RKO (cell line): ENCODE measurements at places on chromosomes 1 and 21.
A peak's percentile ranks its signal among the peaks of the same experiment; 100 is the strongest.

DNA sequence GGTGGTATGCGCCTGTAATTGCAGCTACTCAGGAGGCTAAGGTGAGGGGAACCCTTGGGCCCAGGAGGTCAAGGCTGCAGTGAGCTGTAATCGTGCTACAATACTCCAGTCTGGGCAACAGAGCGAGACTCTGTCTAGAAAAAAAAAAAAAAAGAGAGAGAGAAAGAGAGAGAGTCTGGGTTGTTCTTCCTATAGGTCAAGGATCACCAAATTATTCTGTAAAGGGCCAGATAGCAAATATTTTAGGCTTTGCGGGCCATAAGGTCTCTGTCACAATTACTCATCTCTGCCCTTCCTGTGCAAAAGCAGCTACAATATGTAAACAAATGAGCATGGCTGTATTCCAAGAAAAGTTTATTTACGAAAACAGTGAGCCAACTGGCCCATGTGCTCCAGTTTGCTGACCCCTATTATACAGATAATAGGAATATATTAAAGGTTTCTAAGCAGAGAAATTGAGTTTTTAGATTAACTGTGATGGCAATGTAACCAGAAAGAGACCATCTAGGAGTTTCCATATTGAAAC, 2.1 kb downstream of the SASS6 start:
- peak; percentile 39 for DNase-seq

DNA sequence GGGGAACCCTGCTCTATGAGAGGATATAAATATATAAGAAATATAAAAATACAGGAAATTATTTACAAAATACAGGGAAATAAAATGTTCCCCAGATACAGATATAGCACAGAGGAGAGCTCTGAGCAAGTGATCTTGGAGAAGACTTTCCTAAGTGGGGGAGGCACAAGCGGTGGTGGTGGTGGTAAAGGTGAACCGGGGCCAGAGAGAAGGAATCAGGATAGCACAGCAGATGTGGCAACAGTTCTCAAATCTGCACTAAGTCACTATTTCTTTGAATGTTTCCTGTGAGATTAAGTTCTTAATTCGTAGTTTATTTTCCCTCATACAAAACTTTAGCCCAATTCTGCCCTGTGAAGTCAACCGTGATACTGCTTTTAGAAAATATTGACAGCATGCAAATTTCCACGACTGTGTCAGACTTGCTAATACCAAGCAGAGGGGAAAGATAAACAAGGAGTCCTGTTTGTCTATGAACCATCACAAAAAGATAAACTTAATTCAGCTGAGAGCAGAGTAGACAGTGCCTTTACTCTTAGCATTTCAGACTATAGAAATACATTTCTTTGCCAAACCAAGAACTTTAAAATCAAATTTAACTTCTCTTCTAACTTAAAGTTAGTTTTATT, 237.5 kb upstream of the POGK start:
- DNase-seq, result no peak

DNA sequence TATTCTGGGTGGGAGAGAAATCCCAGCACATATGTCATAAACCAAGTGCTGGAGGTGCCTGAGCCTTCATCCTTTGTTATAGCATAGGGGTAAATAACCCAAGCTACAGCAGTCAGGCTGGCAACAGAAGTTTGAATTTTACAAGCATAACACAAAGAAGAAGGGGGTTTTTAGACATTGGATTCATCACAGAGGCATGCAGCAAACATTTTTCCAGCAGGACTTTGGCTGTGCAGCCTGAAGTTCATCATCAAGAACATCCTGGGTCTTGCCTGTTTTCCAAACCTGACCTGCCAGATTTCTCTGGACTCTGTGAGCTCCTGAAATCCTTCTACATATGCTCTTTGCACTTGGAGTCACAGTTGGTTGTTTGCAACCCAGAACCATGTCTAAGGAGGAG, 16.2 kb downstream of the PTGER3 start:
- no peak for DNase-seq

GRCh38 chr1:114854693-114855320, at the start of gene SYCP1:
Gene SYCP1, plus strand, starts transcription at chr1:114854863. Its CDS starts 602 bp downstream, at chr1:114855465.
- no peak for DNase-seq

DNA sequence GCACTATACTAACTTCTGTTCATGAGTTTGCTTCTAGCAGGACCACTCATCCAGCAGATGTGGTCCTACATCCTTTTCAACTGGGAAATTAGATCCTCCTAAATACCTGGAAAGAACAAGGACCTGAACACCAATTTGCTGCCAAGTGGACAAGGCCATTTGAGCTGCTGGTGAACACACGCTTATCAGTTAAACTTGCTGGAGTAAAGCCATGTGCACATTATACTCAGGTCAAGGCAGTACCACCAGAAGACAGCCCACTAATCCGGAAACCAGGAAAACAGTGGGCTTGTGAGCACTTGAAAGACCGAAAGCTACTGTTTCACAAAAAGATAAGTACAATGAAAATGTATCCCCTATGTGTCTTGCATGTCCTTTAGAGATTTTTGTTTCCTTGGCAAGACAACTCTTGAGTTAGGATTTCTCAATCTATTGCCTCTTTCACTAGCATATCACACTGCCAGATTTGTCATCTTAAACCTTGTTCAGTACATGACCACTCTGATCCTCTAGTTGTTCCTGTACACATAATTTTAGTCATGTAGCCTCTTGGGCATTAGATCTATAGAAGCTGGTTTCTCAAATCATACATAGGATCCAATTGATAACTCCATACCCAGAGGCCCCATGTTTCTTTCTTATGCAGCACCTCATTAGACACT, 4.5 kb upstream of the REN start:
- DNase-seq, result no peak

- DNase-seq, result no peak
Measured at GRCh38 chr1:40898431-40898901, 36.3 kb upstream of the CITED4 start.

DNA sequence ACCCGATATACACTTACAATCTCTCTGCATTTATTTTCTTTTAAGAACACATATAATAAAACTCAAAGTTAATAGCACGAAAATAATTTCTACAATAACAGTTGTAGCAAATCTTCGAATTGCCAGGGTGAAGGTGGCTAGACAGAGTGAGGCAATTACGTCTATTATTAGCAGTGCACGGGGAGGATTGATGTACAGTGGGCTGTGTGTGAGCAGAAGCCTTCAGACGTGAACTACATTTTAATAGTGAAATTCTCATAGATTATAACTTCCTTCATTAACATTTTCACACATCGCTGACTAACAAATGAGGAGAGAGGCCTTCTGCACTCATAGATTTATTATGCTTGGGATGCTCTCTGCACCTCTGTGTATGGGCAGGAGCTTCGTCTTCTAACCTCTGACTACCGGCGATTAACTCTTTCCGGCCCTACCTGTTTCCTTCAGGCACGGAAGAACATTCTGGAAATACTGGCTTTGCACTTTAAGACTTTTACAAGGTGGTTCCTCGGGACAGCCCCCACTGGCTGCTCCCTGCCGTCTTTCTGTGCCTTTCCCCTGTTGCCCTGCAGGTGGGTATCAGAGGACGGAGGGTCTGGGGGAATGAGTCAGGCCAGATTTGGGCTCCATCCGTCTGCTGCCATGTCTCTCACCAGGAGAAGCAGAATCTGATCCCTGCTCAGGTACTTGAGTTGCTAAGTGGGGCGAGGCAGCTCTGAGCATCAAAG, 200.5 kb downstream of the CAMTA1 start:
- no peak for DNase-seq

DNA sequence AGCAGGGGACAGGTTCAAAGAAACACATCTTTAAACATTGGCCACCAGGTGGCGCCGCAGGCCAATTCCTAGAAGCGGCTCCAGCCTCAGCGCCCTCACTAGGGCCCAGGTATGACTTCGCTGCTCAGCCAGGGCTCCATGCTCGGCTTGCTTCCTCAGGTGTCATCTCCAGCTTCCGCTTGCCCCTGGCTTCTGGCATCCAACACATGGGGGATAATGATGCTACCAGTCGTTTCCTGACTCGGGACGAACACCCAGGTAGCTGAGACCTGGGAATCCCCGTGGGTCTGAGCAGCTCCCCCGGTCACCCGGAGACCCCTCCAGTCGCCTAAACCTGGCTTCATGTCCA, 8.5 kb upstream of the MEX3A start:
- peak; percentile 77 for DNase-seq

GRCh38 chr1:178962853-178963711, 62.6 kb upstream of the FAM20B start:
- DNase-seq, result no peak

DNA sequence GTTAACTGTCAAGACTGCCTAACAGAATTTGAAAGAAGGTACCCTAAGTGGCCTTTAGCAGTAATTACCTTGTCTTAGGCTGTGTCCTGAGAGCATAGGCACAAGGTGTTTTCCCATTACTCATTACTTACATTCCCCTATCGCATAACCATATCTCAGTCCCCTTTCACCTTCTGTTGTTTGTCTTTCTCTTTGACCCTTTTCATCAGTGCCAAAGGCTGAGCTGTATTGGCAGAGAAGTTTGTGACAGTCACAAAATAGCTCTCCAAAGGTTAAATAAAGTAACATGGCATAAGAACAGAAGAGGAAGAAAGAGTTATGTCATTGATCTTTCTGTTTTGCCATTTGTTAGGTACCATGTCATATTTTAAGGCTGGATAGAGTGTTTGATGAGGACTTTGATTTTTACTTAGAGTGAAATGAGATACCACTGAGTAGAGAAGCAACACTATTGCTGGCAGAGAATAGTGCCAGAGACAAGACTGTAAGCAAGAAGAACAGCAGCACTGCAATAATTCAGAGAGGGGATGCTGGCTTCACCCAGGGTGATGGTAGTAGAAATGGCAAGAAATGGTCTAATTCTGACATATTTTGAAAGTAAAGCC, 497.8 kb downstream of the TTLL7 start:
- no peak for DNase-seq

DNA sequence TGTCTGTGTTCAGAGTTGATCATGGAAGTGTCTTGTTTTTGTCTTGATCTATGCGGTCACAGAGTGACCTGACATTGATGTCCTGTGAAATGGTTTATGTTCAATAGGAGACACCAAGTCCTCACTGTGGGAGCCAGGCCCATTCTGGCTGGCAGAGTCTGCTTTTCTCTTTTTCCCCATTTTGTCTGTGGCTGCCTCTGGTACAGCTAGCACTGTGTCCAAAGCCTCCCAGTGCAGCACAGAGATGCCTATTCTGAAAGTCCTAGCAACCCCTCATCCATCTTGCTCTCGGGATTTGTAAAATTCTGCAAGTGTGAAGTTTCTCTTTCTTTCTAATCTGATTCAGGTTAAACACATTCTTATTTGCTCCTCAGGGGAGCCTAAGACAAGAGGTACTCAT, 14.3 kb downstream of the TNN start:
- no peak for DNase-seq

DNA sequence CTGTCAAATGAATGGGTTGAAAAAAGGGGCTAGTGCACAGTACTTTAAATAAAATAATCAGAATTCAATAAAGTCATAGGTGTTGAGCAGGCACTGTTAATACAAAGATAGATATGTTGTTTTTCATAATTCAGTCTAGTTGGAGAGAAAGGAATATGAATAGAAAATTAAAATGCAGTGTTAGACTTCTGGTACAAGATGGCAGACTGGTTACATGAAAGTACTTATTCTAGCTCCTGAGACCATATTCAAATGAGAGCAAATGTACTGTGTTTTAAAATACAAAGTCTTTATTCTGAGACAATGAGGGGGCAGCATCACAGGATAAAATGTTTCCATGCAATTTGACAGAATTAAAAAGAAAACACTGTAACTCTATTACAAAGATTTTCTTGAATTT, 542.1 kb downstream of the COL11A1 start:
- no peak for DNase-seq

- no peak for DNase-seq
Measured at GRCh38 chr1:73637264-73637663, 560.7 kb downstream of the LRRIQ3 start.

- DNase-seq, result no peak
Measured at GRCh38 chr1:164180824-164181223, 378.2 kb upstream of the PBX1 start.

- peak; percentile 77 for DNase-seq
Measured at GRCh38 chr1:150976879-150977694, 2.5 kb upstream of the CERS2 start.

DNA sequence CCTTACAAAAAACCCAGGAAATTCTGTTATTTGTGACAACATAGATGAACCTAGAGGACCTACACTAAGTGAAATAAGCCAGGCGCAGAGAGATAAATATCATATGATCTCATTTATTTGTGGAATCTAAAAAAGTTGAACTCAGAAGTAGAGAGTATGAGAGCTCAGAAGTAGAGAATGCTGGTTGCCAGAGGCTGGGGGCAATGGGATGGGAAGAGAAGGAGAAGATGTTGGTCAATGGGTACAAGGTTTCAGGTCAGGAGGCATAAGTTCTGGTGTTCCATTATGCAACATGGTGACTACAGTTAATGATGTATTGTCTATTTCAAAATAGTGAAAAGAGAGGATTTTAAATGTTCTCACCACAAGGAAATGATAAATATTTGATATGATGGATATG, 259.1 kb upstream of the POU3F1 start:
- no peak for DNase-seq

GRCh38 chr21:39073717-39074116, 109.5 kb downstream of the PSMG1 start:
- no peak for DNase-seq

DNA sequence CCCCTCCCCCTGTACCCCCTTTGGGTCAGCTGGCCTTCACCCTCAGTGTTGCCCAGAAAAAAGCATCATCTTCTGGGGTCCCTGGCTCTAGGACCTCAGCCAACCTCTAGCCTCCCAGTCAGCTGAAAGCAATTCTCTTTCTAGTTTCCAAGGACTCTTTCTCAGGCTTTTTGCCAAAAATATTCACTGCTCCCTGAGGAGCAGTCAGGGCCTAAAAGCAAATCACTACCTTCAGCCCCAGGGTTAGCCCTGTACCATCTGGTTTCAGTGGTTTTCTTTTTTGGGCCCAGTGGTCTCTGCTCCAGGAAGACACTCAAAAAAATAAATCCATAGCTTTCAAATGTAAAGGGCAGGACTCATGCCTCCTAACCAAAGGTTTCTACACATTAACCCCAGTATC, 3.1 kb upstream of the LMOD1 start:
- no peak for DNase-seq

DNA sequence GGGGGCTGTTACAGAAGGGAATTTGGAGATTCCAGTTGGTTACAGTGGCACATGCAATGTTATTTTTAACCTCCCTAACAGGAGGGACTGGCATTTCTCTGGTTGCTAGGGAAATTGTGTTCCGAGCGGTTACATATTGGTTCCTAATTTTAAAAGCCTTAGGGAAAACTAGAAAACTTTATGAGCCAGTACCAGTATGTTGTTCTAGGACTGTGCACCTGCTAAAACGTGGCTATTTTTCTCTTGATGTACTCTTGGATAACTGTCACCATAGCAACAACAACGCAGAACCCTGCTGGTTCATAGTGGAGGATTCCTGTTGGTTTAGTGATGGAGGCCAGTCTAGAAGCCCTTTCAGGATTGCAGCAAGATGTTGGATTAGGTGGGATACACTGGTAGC, 68.9 kb upstream of the PGBD5 start:
- no peak for DNase-seq

DNA sequence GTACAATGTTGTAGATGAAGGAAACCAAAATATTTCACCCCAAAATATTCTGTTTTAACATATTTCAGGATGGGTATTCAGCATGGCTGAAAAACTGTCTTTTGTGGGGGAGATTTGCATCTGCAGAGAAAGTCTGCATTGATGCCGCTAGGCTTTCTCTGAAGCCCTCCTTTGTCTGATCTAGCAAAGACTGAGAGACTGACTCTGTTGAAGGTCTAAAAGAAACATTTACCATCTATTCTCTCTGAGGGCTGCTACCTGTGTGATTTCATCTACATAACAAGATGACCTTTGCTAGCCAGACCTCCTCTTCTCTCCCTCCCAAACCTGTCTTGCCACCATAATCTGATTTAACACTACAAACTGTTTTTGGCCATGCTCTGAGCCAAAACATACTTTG, 12.4 kb upstream of the MT1HL1 start:
- DNase-seq, result no peak
